ENCODE measurements at places on chromosomes 1 and 21. TPM values are rescaled to one million over a fixed set of nuclear protein-coding genes. Genes with fewer than 3 reads are reported as not detected.

Gene SUSD4
- 3.5 TPM for total RNA-seq

Gene ANKRD45
- 2.3 TPM for total RNA-seq

Gene CEP350
- total RNA-seq: 61.2 TPM

DNA sequence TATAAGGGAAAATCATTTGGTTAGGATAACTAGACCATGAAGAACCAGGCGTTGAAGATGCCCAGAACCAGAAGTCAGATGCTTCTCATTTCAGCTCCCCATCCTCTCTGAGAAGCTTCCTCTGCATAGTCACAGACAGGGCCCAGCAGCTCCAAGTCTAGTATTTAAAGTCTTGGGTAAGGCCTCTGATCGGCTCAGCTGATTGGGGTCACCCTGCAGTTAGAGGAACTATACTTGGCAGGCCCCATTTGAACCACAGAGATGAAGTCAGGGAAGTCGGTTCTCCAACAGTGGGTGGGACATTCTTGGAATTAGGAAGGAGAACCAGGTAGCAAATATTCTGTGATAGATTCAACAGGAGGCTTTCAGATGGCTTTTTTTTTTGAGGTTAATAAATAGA is 48.3 kb downstream of the SLC22A15 start:
- no peak for DNase-seq

- no peak for DNase-seq
These were observed 174.2 kb downstream of the RUNX1 start for GRCh38 chr21:34874684-34875513.

Data from neural progenitor cell (in vitro differentiated cells).